Hindlimb muscle (tissue), 1 donor: ENCODE measurements at places on chromosomes 16 and 17. TPM values are rescaled to one million over a fixed set of nuclear protein-coding genes. Genes with fewer than 3 reads are reported as not detected.

GRCh38 chr16:35714665-35715064 lies 2255.3 kb downstream of the TP53TG3F start:
- no peak for DNase-seq

DNA sequence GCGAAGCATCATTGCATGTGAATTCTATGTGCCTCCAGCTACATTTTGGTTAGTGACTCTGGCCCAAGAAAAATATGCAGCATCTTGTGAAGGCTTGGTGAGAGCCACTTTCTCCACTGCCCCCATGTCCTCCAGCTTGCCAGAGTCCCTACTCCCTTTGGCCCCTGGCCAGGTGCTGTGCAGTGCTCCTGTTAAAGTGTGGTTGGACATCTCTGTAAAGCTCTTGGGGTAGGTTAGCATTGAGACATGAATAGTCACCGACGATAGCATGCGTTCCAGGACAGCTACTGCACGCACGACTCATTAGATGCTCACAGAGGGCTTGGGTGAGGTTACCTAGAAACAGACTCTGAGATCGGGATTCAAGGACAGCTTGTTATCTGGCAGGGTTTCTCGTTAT lies 48.6 kb downstream of the FOXL1 start:
- DNase-seq = no peak

Gene TOP2A
- polyA plus RNA-seq = 45.8 TPM

GRCh38 chr17:2776589-2777241 lies 19.5 kb upstream of the RAP1GAP2 start:
- DNase-seq = no peak

DNA sequence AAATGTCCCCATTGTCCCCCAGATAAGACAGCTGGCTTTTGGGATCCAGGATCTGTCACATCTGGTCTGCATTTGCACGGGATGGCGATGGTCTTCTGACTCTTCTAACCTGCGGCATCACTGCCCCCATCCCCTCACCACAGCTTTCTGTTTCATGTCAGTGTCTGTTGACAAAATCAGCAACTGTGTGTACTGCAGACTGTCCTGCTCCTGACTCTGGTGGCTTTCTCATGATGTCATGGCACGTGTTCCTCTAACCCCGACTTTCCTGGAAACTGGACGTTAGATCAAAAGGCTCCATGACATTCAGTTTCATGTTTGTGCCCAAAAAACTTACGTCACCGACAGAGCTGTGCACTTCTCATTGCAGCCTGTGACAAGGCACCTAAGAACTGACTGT lies 30.1 kb upstream of the CPNE2 start:
- DNase-seq = peak; percentile 45

GRCh38 chr16:81837312-81837751 lies 58.2 kb downstream of the PLCG2 start:
- no peak for DNase-seq

Gene NPIPA8
- 1.6 TPM for polyA plus RNA-seq

GRCh38 chr16:2155977-2156848 lies 631 bp downstream of the TRAF7 start:
- peak; percentile 58 for DNase-seq

DNA sequence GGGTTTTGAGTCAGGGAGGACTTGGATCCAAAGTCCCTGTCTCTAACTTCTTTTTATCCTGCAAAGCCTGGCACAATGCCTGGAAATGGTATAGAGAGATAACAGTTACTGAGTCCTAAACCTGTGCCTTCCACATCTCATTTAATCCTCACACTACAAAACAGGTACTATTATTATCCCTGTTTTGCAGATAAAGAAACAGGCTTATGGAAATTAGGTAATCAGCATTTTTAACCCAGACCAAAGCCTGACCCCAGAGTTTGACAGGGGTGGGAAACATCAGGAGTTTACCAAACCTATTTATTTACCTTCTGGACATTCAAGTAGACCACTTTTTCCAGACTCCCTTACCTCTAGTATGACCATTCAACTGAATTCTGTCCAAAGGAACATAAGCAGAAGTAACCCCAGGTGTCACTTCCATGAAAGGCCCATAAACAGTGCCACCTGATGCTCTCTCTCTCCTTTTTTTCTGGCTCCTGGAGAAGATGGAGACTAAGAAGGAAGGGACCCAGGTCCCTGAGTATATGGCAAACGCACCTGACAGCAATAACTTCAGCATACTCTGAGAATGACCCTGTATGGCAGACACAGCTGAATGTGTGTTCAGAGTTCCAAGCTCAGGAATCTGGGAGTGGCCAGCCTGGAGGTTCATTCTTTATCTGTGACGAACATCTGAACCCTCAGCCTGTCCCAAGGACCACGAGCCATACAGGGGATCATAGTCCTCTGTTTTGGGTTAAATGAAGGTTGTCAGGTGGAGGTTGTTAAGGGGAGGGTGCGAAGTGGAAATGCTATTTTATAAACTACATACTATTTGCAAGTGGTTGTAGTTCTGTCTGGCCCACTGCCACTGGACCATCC lies 62.7 kb downstream of the HLF start:
- no peak for DNase-seq

Gene NOXO1
- polyA plus RNA-seq = 1.3 TPM

GRCh38 chr16:65120831-65121721 lies 787 bp downstream of the CDH11 start:
- DNase-seq = peak; percentile 67

Gene TBX2
- 12.2 TPM for polyA plus RNA-seq
